IPS DF 6.9 (cell line): ENCODE measurements at places on chromosomes 16 and 17.

DNA sequence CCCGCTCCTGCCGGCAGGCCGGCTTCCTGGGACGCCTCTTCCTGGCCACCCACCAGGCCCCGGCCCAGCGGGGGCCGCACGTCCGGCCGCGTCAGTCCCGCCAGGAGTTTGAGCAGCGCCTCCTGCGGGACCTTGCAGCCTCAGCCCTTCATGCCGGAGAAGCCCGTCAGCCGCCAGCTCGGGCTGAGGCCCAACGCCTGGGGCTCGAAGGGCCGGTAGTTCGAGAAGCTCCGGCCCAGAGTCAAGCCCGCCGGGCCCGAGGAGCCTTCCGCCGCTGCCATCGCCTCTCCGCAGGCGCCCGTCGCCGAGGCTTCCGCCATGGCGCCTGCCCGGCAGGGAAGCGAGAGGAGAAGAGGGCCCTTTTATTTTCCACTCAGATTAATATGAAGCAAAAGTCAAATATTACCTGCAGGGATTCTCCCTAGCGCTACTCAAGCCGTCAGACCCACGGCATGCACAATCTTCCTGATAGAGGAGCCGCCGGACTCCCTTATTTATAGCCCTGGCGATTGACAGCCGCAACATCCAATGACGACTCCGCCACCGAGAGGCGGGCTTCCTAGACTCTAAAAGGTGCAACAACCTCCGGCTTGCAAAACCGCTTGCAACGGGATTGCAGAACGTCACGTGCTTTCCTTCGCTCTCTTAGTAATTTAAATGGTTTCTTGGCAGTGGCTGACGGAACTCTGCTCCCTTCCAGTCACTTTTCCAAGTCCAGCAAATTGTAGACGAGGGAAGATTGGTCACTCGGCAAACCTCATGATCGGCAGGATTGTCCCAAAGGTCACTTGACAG is at the start of gene SEPHS2:
TSS of gene SEPHS2 (minus strand) at position 467 of the 795 bp plus-strand sequence. CDS start at position 320, 147 bp downstream.
- peak; percentile 89 for DNase-seq

- peak; percentile 77 for DNase-seq
These were observed 853 bp upstream of the PDK2 start for GRCh38 chr17:50094243-50094752.

- DNase-seq = no peak
These were observed 29.4 kb downstream of the RNF112 start for GRCh38 chr17:19440421-19440820.

DNA sequence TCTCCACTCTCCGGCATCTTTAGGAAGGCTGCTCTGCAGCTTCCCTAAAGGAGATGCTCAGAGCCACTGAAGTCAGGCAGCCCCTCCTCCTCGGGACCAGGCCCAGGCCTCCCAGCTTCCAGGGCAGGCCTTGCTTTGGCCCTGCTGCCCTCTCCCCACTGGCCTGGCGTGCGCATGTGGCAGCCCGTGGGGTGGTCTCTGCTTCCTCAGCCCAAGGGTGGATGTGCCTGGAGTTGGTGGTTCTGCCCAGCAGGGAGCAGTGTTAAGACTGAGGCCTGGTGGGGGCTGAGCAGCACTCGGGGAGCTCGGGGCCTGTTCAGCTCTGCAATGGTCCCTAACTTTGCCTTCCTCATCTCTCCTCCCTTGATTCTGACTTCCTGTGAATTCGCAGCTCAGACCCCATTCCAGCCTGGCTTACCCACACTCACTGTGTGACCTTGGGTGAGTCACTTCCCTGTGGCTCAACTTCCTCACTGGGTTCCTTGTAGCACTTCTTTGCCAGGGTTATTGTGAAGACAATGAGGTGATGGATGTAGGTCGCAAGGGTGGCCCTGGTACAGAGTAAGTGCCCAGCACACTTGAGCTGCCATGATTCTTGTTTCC is 63.2 kb downstream of the NKD1 start:
- no peak for DNase-seq

DNA sequence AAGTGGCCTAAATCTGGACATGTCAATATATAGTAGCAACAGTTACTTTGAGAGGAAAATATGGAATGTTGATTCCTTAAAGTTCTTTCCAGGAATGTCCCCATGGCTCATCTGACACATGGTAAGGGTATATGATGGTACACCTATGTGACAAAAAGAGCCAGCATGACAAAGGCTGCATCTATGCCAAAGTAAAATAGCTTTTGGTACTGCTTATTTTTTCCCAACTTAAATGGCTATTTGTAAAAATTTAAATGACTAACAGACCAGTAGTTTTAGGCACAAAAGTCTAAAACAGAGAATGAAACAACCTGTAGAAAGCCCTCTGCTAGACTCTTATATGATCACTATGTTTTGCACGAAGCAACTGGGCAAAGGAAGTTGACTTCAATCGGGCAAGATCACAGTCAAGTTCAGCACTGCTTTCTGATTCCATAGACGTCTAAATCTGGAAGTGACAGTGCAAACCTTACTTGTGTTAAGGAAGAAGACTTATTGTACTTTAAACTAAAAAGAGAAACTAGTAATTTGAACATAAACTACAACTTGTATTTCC is 135.1 kb downstream of the SKAP1 start:
- no peak for DNase-seq

DNA sequence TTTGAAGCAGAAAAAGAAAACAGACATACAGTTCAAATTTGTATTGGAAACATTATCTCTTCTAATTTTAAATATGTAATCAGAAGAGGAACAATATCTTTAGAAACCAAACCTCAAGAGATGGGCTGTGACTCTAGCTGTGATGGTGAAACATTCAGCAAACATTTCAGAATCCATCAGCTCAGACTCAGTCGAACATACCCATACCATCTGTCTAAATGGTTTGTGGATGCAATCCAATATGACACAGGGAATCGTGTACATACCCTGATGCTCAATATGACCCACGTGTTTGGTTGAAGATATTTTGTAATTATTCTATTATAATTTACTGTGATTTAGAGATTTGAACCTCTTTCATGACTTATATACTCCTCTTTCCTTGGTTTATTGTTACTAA is 665.2 kb upstream of the CDH8 start:
- no peak for DNase-seq

- no peak for DNase-seq
These were observed 1128.6 kb downstream of the CDH8 start for GRCh38 chr16:60907645-60908044.

DNA sequence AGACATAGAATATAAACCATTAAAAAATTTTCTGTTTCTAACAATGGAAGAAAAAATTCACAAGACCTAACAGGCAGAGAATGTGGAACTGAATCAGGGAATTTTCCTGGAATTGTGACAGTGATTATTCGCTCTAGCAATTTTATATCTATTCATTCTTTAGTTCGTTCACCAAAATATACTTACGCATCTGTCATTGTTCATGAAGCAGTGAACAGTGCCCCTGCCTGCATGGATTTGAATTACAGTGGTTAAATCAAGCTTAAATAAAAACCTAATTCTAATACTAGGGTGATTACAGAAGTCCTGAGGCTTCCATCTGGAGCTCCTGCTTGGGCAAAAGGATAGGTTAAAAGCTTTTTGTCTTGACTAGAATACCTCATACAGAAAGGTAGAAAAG is 48.6 kb downstream of the ABCA8 start:
- DNase-seq = no peak

GRCh38 chr17:78873519-78874340 is 29.3 kb downstream of the CEP295NL start:
- no peak for DNase-seq

DNA sequence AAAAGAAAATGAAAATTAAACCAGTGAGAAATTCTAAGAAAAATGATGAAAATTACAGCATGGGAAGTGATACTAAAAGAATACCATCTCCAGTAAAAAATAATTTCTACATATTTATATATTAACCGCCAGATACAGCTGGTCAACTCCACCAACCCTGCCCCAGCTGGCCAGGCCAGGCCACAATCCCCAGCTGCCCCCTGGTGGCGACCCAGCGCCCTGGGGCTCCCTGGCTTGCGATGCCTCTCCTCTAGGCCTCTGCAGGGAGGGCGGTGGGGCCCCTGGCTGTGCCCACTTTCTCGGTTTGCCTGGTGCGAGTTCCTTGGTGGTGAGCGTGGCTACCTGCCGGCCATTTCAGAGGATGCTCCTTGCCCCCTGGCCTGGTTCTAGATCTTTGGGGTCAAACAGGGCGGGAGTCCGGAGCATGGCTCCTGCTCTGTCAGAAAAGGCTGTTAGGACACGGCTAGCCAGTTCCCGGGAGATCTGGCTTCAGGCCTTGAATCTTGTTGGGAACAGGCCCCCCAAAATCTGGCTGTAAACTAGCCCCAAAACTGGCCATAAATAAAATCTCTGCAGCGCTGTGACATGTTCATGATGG is 14.5 kb downstream of the GLIS2 start:
- DNase-seq = no peak

GRCh38 chr17:32240750-32241149 is 24.9 kb upstream of the RHBDL3 start:
- no peak for DNase-seq

DNA sequence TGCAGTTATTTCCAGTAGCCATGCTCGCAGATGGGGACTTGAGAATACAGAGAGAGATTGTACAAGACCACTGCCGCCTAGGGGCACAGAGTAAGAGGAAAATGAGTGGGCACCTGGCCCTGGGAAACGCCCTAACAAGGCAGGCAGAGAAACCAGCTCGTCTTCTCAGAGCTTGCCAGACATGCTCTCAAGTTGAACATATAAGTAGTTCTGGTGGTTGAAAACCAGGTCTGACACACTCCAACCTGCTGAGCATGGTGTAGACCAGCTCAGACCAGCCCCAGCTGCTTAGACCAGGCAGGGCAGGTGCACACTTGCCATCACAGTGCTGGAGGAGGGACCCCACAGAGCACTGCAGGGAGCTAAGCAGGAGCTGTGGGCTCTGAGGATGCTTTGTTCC is 250.5 kb downstream of the CPPED1 start:
- DNase-seq = no peak

DNA sequence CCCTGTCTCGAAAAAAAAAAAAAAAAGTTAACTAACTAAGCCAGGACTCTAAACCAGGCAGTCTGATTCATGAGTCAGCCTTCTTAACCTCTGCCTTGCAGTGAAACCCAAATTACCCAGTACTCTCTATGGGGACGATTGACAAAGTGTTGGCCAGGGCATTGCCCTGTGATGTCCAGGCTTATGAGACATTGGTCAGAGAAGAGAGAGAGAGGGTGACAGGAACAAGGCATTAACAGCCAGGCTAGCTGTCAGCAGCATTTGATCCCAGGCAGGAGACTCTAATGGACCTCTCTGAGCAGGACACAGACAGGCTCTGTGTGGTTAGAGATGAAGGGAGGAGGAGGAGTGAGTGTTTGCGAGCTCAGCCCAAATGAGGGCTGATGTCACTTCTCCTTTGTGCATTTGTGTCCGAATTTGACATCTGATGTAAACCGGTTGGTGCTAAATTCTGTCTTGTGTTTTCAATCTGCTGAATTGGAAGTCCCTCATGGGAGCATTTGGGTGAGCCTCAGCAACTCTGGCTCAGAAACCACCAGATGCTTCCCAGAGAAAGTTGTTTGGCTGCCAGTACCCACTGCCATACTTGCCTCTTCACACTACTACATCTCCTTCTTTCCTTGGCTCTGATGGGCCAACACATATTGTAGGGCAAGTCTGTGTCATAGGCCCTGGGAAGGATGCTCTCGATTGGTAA is 4.3 kb upstream of the MYL4 start:
- no peak for DNase-seq

DNA sequence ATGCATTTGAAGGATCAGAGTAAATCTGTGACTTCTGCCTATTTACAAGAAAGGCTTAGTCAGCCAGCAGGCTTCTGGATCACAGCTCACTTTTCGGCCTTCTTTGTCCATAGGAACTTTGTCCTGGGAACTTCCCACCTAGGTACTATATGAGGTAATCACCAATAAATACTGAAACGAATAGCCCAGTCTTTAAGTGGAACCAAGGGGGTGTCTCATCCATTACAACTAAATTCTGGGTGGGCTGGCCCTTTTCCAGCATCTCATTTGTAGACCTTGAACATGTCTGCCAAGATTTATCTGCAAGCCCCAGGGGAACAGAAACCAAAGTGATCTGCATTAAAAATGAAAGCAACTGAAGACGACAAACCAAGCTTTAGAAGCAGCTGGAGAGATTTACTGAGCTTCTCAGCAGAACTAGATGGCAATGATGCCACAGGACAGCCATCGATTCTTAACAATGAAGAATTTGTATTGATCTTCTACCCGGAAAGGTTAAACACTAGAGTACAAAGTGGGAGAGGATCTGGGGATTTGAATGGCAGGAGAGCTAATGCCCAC is 55.5 kb downstream of the SNX11 start:
- DNase-seq = no peak

DNA sequence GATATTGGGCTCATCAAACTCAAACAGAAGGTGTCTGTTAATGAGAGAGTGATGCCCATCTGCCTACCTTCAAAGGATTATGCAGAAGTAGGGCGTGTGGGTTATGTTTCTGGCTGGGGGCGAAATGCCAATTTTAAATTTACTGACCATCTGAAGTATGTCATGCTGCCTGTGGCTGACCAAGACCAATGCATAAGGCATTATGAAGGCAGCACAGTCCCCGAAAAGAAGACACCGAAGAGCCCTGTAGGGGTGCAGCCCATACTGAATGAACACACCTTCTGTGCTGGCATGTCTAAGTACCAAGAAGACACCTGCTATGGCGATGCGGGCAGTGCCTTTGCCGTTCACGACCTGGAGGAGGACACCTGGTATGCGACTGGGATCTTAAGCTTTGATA is 2.6 kb upstream of the HPR start:
- DNase-seq = no peak

DNA sequence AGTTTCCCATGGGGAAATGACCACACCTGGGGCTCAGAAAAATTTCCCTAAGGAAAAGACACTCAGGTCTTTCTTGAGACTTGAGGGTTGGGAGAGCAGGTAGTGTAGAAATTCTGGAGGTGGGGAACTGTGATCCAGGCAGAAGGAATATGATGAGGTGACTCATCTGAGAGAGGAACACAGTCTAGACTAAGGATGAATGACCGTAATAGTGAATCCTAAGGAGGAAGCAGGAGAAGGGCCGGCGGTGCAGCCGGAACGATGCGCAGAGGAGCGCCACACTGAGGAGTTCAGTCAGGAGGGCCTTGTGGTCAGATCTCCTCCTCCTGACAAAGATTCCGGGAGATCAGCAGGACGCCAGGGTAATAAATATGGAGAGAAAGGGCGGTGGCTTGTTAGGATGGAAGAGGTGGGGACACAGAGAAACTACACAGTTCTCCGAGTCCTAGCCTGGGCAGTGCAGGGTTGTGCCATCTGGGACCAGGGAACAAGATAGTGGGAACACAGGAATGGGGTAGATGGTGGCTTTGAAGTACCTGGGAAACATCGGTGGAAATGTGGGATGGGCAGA is 135.6 kb downstream of the PARN start:
- DNase-seq = no peak

GRCh38 chr17:11182430-11182829 is 58.6 kb upstream of the SHISA6 start:
- DNase-seq = no peak
